Activated T-helper 1 cell treated with Interleukin-2 at 50 U/mL for 16 hours (primary cell): ENCODE measurements at places on chromosomes 5 and 9.

DNA sequence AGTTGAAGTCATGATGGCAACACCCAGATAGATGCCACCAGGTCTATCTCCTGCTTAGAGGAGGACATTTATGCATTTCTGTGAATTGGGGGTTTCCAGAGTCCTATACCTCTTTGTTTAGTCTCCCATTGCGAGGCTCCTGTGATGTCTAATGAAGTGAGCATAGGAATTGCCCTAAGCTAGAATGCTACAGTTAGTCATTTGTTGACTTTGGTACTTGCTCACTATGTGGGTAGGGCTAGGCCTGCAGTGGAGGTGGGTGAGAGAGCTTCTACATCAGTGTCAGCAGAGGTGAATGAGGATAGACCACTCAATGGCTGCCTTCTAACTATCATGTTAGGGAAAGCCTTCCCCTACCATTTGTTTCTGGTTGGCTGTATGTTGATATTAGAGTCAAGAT lies 173.3 kb upstream of the POC5 start:
- DNase-seq, result no peak

DNA sequence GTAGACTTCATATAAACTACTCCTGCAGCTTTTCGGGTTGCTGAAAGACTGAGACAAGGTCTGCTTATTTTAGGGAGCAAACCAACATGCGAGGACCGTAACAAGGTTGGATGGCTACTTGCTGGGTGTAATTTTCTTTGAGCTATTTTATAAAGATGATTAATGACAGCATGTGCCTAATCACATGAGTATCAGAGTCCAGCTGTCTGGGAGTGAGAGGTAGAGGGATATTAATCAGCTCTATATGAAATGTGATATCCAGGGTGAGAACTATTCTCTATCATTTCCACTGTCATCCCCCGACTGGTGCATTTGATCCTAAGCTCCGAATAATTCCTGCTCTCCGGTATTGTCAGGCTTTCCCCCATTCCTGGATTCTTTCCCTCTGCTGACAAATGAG lies 193.8 kb upstream of the HMHB1 start:
- no peak for DNase-seq

DNA sequence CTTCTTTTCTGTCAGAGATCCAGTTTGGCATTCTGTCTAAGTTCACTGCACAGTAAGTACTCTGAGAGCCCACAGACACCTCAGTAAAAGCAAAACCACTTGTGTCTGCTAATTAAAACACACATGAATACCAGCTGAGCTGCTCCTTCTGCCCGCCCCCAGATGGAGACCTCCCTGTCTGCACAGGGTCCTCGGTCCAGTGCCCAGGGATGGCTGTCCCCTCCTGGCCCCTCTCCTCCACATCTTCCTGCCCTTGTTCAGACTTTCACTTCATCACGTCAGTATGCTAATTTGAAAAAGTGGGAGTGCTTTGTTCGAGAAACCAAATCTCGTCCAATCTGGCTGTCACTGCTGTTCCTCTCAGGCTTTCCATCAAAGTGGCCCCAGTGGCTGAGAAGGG lies 43.5 kb downstream of the LIX1 start:
- no peak for DNase-seq

GRCh38 chr9:127680846-127681245 lies 25.9 kb upstream of the CFAP157 start:
- no peak for DNase-seq
